CD4-positive, alpha-beta T cell treated with Interleukin-2 at 100 ng/mL for 4 hours (primary cell): ENCODE measurements at places on chromosomes 13 and 19.

- peak; percentile 38 for DNase-seq
Observed at GRCh38 chr19:13033819-13034611, 38.7 kb downstream of the NFIX start.

DNA sequence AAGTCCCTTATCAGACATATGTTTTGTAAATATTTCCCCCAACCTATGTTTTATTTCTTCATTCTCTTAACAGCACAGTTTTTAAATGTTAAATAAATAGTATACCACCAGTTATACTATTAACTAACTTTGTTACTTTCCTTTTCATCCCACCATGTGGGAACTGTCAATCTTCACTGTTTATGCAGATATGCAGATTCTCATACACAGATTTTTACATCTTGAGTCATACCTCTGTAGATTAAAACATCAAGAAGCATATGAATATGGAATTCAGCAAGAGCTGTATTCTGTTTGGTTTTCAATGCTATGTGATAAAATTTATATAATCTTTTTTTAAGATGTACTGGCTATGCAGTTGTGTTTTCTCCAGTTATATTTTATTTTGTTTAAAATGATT lies 566.3 kb downstream of the LIG4 start:
- no peak for DNase-seq

- DNase-seq = no peak
Observed at GRCh38 chr13:113645329-113645728, 12.7 kb downstream of the ATP4B start.

- no peak for DNase-seq
Observed at GRCh38 chr19:6076675-6077463, 33.4 kb downstream of the RFX2 start.

GRCh38 chr13:28754698-28755545 lies 36.2 kb upstream of the SLC46A3 start:
- peak; percentile 1 for DNase-seq

DNA sequence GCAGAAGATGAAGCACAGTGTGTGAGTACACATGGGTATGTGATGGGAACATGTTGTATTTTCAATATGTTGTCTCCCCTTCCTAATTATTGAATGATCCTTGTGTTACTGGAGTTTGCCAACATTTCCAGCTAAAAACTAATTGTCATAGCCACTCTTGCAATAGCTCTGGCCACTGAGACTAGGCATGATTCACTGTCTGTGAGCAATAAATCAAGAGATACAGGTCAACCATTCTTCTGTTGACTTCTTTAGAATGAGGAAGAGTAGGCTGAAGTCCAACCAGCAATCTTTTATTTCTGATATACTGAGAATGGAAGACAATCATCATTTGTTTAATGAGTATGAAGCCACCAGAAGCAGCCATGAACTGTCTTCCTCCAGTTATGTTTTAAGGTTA lies 413.9 kb downstream of the SLITRK5 start:
- no peak for DNase-seq

GRCh38 chr13:78398743-78399410 lies 204.5 kb downstream of the POU4F1 start:
- DNase-seq = no peak

DNA sequence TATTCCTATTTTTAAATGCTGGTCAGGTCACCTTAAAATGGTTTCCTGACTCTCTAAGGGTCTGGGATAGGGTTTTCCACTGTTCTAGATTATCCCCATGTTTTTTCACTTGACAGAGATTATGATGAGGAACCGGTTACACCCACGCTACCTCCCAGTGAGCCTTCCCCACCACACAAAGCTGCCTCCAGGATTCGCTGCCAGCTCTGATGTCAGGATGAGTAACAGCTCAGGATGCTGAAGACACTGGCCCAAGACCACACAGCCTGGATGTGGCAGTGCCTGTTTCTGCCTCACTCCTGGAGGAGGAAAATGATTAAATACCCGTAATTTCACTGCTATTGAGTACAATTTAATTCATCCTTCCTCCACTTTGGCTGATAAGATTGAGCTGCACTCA lies 22.9 kb downstream of the ZNF114 start:
- DNase-seq = no peak

GRCh38 chr19:38900202-38900629 lies 447 bp downstream of the NFKBIB start:
- no peak for DNase-seq

DNA sequence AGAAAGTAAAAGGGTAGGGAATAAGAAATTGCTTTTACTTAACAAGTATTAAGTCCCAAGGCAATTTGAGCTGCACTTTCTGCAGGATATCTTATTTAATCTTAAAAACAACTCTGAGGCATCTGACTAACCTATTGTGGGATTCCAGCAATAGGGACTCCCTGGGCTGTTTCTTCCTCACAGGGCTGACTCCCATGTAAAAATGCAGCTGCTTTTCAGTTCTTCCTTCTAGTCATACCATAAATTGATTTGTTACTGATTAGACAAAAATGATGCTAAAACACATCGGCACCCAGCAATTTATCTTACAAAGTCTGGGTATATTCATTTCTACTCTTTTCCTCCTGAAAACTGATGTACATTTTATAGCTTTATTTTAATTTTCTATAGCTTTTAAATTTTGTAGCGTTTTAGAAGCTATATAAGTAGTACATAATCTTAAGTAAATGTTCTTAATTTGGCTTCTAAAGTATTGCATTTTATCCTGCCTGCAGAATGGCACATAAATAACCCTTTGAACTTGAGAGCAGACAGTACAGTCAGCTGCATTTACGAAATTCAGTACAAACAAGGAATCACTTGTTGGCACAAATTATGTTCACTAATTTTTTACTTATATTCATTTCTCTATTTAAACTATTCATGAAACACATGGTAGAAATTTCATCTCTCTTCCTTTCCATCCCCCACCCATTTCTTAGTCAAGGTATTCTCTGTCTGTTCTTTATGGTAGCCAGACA lies 102.4 kb upstream of the FRY start:
- DNase-seq = no peak

DNA sequence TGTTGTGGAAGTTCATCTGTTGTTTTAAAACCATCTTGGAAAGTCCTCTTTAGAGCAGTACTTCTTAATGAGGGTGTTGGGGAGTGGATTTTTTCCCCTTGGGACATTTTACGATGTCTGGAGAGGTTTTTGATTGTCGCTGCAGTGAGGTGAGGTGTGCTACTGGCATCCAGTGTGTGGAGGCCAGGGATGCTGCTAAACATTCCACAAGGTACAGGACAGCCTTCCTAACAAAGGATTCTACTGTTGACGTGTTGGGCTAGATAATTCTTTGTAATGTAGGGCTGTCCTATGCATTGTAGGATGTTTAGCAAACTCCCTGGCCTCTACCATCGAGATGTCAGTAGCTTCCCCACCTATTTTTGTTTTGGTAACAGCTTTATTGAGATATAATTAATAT lies 33.3 kb downstream of the NAA16 start:
- no peak for DNase-seq

GRCh38 chr19:3302755-3303154 lies 63.6 kb upstream of the NFIC start:
- DNase-seq = no peak

GRCh38 chr13:28658539-28658795 lies 463 bp upstream of the POMP start:
- no peak for DNase-seq

DNA sequence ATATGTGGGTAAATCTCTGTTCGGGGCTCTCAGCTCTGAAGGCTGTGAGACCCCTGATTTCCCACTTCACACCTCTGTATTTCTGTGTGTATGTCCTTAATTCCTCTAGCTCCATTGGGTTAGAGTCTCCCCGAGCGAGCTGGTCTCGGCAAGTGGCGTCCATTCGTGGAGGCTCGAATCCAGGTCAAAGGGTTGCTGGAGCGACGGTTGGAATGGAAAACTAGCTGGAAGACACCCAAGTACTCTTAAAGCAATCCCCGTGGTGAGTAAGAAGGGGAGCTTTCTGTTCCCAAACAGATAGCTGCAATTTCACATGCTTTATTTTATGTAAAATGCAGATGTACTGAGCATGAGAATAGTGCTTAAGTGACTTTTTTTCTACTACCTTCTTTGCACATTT lies 277.5 kb upstream of the SGCG start:
- DNase-seq = no peak

DNA sequence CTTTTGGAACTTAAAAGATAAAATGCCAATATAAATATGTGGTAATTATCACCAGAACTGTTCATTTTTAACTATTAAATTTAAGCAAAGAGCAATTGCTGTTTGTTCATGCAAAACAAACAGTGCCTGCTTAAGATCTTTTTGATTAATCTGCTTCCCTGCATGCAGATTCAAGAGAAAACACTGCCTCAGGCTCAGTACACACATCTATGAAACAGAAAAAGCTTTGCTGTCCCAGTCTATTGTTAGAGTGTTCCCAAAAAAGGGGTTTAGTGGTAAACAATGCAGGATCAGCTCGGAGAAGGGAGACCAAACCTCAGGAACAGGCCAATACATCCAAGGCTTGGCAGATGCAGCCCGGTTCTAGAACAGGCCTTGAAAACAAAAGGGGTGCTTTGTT lies 49.3 kb upstream of the TDRD3 start:
- DNase-seq = no peak

GRCh38 chr19:47542030-47542475 lies 27.2 kb upstream of the NAPA start:
- DNase-seq = no peak

GRCh38 chr13:35977060-35977459 lies 154.1 kb downstream of the DCLK1 start:
- DNase-seq = no peak

DNA sequence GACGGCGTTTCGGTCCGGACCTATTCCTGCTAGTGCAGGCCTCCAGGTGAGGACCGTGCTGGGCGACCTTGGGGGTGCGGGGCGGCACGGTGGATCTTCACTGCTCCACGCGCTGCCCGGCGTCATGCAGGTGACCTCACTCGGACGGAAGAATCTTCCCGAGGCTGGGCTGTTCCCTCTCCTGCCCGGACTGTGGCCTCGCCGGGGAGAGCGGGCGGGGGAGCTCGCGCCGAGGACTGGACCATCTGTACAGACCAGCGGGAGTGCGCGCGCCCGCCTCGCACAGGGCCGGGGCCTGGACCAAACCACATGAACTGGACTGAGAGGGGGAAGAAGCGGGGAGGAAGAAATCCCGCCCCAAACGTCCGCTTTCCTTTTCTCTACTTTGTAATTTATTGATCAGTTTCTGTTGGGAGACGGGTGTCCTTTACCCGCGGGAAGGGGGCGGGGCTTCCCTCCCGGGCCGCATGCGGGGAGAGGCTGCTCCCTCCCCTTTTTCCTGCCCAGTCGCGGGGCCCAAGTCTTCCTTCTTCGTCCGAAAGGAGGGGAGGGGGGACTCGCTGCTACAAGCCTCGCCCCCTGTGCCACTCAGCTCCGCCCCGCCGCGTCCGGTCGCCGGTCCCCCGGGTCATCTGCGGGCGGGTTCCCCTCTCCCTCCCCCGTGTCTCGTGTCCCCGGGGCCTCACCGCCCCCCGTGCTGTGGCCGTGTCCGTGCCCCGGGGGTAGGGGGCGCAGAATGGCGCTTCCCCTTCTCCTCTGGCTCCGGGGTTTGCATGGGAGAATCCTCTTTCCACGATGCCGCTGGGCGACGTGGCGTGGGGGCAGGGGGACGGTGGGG lies 4.9 kb downstream of the HRC start:
- DNase-seq = peak; percentile 28

DNA sequence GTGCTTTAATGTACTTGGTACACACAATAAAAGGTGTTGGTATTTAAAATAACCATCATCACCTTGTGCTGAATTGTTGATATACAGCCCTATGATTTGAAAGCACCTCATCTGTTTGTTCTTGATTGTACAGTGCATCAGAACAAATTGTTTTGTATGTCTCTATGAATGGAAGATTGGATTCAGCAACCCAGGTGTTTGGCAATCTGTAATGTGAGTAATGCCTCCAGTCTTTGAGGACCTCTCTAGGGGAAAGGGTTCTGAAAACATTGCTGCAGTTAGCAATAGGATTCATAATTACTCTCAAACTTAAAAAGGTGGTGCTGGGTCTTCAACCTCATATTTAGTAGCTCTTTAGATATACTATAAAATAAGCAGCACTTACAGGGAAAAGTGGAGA lies 341.8 kb downstream of the OXGR1 start:
- no peak for DNase-seq

DNA sequence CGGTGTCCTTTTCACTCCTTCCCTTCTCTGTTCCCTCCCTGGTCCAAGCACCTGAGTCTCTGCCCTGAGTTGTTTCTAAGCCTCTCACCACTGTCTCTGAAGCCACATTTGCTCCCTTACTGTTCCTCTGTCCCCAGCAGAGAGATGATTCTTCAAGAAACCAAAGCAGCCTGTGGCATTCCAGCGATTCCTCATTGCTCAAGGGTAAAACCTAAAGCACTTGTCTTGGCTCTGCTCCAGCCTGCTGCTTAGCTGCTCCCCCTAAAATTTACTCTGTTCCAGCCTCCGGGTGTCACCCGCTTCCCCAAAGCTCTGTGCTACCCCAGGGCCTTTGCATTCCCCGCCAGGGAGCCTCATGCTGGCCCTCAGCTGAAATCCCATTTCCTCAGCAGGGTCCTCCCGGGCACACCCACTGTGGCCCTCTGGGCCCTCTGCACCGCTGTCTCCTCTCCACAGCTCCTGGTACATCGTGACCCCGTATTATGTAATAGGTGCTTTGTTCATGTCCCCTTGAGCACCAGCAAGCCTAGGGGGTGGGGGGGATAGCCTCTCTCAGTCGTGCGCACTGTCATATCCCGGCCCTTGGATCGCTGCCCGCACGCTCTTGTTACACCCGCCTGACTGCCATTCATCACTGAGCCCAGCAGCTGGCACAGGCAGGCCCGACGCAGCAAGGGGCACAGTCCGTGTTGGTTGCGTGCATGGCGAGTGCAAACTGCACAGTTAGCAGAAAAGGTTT lies 15.8 kb downstream of the TECR start:
- no peak for DNase-seq

- DNase-seq = no peak
Observed at GRCh38 chr19:14138576-14139265, 2.3 kb upstream of the ASF1B start.

GRCh38 chr13:51825681-51826254 lies 19.2 kb downstream of the TMEM272 start:
- no peak for DNase-seq

GRCh38 chr19:58395220-58395978 lies at the start of gene RNF225:
RNF225 (plus strand) TSS chr19:58395656; CDS start chr19:58396090, 434 bp downstream.
- no peak for DNase-seq

DNA sequence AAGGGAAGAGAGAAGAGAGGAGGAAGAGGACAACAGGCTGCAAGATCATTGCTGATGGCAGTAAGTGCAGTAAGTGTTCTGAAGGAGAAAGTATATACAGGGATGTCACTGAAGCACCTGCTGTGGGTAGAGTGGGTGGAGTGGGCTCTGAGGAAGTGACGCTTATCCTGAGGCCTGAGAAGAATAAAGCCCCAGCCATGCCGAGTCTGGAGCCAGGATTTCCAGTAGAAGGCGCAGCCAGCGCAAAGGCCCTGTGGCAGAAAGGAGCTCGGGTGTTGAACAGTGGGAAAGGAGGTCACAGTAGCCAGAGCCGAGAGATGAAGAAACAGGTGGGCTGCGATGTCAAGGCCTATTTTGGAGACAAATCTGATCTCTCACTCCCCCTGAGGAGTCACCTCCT lies 31.8 kb upstream of the ADGRE5 start:
- DNase-seq = no peak

GRCh38 chr19:1653300-1653628 lies 849 bp upstream of the TCF3 start:
- DNase-seq = no peak
